Erythroblast (primary cell): ENCODE measurements at places on chromosomes 4 and X.
A peak's percentile ranks its signal among the peaks of the same experiment; 100 is the strongest.

DNA sequence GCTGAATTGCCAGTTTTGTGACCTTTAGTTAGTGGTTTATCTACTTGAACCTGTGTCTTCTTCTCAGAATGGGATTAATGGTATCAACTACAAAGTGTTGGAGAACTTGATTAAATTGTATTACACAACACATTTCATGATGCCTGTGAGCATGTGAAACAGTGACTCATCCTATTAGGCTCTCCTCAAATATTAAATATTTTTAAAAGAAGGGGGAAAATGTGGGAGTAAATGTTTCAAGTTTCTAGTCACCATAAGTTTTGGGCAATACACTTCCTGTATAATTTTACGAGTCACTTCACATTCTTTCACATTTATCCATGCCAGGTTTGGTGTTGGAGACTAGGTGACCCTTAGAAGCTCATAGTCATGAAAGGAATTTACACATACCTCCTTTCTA is 147.0 kb downstream of the HS3ST1 start:
- no peak for DNase-seq

DNA sequence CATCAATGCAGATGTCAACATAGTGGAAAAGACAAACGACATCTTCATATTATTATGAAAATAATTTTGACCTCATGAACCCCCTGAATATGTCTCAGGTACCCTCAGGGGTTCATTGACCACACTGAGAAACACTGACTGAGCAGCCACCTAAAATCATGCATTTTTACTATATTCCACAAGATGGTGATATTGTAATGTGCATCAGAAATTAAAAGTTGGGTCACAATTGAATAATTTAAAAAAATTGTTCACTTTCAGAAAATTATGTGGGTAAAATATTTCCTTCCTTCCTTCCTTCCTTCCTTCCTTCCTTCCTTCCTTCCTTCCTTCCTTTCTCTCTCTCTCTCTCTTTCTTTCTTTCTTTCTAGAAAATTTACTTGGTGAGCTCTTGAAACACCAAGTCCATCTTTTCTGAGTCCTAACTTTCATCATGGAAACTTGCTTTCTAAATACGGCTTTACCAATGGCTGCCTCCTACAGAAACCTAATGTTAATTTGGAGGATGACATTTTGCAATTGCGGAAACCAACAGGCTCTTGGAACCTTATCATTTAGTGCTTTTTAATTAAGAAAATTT is 103.6 kb downstream of the RTL3 start:
- DNase-seq, result no peak

DNA sequence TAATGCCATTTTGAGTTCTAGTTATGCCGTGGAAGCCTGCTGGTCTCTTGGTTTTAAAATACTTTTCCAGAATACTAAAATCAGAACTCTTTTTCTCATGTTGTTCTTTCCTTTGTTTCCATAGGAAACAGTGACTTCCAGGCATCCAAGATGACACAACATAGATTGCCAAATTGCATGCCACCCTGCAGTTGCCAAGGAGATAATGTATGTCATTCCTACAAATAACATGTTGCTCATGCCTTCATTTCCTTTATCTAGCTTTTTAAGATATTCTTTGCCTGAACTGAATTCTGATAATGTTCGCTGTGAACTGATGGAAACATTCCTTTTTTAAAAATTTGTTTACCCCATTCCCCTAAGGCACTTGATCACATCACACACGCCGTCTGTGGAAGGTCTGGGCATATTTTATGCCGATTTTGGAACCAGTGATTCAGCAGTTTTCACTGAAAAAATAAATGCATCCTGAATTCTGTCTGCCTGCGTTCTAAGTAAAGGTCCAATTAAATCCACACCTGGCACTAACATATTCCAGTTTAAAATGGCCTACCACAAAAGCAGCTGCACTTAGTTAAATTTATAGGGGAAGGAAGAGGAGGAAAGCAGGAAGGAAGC is 38.0 kb upstream of the COX7B2 start:
- no peak for DNase-seq

GRCh38 chrX:2703991-2704369 is 12.9 kb downstream of the CD99 start:
- DNase-seq, result no peak

DNA sequence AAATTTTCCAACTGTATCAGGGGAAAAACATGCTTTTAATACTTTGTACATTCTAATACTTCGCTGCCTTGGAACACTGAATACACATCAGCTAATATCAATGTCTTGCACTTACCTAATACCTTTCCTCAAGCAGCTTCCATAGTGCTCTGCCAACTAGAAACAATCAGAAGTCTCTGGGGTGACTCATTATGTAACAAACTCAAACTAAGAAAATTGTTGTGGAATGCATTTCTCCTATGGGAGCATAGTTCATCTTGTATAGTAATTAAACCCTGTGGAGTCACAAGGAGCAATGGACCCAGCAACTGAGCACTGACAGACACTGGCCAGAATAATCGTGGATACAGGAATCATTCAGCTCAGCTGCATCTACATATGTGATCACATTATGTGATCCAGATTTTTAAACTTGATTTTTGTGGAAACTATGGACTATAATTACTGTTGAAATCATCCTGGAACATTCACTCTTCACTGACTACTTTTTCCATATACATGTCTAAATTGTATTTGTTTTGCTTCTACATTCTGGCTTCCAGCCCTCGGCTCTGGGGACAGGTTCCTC is 496.9 kb downstream of the TMA16 start:
- DNase-seq, result no peak

DNA sequence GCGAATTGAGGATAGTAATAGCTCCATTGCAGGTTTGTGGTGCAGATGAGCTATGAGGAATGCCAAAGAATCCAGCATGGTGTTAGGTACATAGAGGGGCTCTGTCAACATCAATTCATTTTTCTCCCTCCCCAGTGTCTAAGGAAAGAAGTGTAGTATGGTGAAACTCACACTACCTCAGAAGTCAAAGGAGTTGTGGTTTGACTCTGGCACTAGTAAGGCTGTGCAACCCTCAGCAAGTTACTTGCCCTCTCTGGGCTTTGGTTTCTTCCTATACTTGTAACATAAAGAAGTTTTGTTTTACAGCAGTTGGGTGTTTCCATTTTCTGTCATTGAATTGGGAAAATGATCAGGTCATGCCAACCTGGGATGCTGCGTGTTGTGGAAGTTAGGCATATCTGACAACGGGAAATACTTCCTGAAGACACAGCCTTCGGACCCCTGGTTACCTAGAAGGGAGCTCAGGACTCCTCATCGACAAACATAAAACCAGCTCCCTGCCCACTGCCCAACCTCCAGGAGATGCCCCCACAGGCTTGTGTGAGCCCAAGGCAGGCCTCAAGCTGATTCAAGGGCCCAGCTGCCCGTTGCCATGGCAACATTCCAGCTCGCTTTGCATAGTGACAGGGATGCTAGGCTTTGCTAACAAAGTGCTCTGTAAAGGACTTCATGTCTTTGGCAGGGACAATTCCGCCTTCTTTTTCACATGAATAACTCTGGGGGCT is 71.4 kb downstream of the RTL5 start:
- DNase-seq, result peak; percentile 50

GRCh38 chr4:116839826-116840225 is 245.6 kb downstream of the TRAM1L1 start:
- DNase-seq, result no peak

GRCh38 chr4:174281182-174281737 is 2.2 kb downstream of the FBXO8 start:
- no peak for DNase-seq

GRCh38 chrX:1239681-1240142 is 27.3 kb upstream of the CRLF2 start:
- DNase-seq, result no peak

DNA sequence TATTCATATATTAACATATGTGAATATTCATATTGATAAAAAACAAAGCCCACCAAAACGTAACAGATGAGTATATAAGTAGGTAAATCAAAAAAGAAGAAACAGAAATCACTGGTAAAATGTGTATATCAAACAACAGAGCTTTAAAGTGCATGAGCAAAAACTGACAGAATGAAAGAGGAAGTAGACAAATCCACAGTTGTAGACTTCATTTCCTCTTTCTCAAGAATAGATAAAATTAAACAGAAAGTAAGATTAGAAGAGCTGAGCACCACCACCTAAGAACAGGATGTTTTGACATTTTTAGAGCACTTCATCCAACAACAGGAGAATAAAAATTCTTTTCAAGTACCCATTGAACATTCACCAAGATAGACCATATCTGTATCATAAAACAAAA is 64.6 kb downstream of the CNKSR2 start:
- DNase-seq, result no peak

DNA sequence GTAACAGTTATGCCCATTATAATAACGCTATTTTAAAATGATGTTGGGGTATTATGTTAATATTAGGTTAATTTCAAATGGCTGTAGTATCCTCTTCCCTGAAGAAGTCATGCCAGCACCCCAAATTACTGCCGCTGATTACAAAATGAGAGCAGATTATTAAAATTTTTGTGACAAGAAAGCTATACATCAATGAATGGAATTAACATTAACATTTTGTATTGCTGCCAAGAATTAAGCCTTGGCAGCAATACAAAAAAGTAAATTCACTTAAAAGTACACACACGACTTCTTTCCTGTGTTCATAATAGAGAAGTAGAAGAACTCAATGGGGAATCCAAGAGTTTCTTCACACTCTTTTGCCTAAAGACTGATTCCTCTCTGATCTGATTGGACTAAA is 482.8 kb downstream of the STIM2 start:
- no peak for DNase-seq

GRCh38 chr4:158540125-158540907 is 18.6 kb downstream of the RXFP1 start:
- no peak for DNase-seq

DNA sequence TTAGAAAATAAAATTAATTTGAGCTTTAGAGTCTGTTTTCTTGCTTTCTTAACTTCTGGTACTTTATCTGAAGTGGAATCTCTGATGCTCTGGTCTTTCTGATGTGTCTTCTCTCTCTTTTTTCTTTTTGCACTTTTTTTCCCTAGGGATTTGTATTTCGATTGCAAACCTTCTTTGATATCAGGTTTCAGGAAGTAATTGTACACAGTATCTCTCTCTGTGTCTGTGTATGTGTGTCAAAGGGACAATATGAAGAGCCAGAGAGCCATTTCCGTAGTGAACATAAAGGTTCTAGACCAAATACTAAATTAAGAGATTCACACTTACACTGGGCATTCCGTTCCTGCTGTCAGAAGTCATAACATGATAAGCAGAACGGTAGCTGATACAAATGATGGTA is 325.0 kb downstream of the PCDH7 start:
- no peak for DNase-seq

GRCh38 chrX:43747476-43747875 is 91.4 kb downstream of the MAOA start:
- no peak for DNase-seq

- peak; percentile 84 for DNase-seq
Observed at GRCh38 chr4:169604131-169604900, 8.1 kb downstream of the NEK1 start.

DNA sequence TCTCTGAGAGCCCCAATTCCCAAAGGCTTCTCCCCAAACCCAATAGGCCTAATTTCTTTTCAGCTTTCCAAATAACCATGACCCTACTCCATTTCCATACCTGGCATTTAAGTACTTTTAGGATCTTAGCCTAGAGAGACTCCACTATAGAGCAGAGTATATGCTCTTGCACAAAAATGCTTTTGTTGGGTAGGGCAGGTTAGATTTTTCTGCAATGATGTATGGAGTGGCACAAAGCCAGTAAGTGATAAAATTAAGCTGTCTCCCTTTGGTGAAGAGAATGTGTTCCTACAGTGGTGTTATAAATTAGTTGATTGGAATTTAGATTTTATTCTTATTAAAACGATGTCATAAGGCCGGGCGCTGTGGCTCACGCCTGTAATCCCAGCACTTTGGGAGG is 124.9 kb downstream of the INPP4B start:
- no peak for DNase-seq

DNA sequence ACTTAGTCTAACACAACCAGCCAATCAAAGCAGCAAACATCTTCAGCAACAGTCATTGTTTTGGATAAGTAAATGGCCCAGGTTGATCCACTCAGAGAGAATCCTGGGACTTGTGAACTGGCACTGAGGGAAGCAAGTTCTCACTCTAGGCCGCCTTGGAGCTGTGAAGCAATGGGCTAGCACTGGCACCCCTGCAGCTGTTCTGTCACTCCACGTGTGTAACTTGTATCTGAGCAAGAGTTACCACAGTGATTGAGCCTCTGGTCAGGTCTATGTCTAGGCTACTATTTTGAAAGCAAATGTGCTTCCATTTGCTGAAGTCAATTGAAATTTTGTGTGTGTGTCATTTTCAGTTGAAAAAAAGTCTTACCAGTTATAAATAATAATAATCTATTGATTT is 57.2 kb upstream of the HS3ST1 start:
- no peak for DNase-seq

DNA sequence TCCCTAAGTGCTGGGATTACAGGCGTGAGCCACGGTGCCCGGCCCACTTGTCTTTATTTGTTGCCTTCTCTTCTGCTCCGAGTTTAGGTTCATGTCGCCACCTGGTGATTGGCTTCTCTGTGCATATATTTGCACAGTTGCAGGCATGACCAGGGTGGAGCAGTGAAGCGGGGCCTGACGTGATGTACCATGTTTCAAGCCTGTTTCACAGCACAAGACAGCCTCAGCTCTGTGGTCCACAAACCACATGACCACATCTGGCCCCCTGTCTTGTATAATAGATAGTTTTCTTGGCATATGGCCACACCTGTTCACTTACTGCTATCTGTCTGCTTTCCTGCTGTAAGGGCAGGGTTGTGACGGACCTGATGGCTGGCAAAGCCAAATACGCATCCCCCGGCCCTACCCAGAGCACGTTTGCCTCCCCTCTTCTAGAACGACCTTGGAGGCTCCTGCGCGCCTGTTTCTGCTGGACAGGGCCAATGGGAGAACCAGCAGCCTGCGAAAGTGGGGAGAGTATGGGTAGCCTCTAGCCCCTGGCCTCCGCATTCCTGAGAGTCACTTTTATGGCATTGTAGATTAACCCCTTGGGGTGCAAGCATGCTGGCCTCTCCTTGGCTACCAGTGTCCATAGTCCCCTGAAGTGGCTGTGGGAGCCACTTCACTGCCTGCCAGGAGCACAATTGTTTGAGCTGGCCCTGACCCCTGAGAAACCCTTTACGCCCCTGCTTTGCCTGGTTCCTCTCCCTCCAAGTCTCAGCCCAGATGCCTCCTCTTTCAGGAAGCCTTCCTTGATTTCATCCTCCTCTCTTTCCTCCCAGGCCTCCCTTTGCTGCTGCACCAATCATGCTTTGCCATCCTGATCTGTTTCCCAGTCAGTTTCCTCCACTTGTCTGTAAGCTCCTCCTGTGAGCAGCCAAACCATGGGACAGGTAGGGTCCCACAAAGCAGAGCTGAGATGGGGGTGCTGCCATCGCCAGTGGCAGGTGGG is 6.0 kb upstream of the SH3TC1 start:
- peak; percentile 27 for DNase-seq

DNA sequence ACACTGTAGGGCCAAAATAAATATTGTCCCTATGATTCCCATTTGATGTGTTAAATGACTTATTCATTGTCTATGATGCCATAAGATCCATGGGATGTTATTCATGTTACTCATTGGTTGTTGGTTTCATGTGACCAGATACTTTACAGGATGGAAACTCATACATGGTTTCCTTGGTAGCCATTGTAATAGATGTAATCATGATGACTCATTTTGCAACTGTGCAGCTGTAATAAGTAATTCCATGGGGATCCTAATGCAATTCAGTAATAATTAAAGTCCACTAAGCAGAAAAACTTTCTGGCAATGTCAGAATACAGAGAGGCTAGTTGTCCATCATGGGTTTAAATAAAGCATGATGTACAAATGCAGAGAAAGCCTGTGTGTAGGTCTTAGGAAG is 389.7 kb upstream of the NR3C2 start:
- DNase-seq, result no peak
